ENCODE measurements at places on chromosomes 1 and 21.

DNA sequence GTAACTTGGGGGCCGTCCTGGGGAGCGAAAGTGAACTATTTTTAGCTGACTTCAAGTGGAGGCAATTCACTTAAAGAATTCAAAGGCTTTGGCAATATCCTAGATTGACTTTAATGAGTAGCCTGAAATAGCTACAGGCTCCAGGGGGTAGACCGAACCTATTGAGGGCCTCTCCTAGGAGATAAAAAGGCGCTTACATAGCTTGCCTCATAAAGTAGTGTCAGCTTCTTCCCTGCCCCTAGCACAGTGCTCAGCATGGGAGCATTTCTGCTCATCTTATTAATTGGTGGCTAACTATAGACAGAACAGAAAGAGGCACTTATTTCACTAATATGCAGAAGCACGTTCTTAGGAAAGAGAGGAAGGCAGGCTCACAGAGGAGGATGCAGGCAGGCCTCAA is 12.3 kb upstream of the CTNNBIP1 start:
- DNase-seq, result no peak

GRCh38 chr21:34808569-34809204 is 139.9 kb downstream of the CLIC6 start:
- no peak for DNase-seq

DNA sequence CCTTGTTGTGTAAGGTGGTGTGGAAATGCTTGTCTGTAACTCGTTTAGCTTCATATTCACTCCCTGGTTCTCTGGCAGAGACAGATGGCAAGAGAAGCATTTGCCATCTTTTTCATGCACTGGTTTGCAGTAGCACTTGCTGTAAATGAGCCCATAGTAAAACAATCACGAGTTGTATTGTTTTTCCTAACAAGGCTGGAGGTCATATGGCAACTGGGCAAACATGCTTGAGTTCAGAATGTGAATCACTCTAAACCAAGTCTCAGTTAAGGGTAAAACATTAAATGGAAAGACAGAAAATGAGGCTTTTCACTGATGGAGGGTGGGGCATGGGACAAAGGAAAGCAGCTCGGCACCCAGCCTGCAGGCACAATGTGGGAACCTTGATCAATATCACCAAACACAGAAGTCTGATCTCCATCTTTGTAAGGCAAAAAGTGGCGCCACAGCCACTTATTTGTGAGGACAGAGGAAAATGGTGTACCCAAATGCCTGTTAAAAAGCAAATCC is 26.5 kb upstream of the LPAR3 start:
- no peak for DNase-seq

DNA sequence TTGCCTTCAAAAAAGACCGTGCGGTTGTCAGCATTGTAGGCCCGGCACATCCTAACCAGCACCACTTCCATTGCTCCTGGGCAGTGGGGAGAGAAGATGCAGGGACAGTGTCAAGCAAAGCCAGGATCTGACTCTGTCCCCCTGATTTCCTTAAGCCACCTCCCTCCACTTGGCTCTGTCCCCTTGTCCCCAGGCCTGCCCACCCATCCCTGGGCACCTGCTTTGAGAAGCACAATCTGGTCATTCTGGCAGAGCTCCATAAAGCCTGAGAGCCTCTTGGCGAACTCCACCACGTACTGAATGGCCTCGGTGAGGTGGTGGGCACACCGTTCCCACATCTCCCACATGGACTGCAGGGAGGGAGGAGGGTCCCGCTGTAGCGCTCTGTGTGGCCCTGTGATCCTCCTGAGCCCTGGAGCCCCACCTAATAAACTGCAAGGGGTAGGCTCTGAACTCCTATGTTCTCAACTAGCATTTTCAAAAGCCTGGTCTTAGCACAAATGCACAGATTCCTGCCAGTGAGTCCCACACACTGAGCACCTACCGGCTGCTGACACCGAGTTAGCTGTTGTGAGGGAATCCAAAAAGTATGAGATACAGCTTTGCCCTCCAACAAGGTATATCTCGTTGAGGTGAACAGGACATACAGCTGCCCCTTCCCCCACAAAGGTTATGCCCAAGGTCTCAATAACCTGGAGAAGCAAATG is 8.2 kb upstream of the LINGO4 start:
- DNase-seq, result no peak

DNA sequence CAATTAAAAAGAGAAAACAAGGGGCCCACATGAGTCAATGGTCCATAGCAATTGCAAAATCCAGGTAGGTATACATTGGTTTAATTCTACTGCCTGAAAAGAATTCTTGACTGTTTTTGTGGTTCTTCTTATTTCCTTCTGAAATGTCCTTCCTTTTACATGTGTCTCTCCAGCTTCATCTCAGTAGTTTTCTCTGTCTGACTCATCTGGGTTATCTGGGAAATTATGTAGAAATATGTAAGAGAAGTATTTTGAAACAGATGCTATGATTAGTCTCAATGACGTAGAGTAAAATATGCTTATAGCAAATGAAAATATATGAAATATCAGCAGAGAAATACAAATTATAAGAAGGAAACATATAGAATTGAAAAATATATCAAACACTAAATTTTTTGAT is 953.2 kb downstream of the BRINP3 start:
- no peak for DNase-seq

DNA sequence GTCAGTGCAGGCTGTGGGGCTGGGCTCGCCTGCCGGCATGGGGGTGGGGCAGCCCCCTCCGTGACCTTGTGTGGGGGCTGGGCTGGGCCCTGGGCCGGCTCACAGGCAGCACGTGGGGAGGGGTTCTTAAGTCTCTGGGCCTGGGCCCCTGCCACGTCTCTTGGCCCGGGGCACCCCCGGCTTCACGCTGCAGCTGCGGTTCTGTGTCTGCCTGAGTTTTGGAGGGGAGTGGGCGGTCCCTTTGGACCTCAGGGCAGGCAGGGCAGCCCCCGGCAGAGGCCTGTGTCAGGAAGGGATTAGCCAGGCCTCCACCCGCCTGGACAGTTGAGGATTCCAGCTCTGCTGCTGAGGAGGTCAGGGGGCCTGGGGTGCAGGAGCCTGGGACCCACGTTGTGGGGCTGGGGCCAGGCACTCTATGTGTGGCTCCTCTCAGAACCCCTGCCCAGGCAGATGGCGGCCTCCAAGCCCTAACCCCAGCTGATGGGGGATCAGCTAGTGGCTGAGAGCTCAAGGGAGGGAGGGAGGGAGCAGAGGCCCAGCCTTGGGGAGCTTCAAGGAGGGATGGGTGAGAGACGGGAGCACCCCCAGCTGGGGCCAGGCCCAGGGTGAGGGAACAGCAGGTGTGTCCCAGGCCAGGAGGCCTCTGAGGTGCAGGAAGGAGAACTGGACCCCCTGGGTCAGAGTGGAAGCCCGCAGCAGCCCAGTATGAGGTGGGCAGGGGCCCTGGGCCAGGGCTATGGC is 1.8 kb upstream of the PLCH2 start:
- DNase-seq, result no peak

DNA sequence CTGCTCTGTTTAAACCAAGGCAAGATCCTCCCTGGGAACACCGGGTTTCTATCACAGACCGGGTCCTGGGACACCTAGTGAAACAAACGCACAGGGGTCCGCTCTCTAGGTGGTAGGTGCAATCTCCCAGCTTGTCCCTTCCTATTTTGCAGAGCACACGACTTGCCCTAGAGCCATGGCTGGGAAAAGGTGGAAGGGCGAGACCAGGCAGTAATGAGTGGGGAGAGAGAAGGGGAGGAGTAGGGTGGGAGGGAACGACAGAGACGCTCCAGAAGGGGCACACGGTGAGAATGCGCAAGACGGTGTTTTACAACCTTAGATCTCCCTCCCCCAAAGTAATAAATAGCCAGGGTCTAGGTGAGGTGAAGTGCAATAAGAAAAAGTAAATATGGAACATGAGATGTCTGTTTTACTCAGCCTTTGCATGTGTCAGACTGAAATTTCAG is 9.3 kb upstream of the ARHGAP29 start:
- DNase-seq, result no peak

GRCh38 chr21:27796106-27796505 is 829.2 kb upstream of the ADAMTS5 start:
- DNase-seq, result no peak

DNA sequence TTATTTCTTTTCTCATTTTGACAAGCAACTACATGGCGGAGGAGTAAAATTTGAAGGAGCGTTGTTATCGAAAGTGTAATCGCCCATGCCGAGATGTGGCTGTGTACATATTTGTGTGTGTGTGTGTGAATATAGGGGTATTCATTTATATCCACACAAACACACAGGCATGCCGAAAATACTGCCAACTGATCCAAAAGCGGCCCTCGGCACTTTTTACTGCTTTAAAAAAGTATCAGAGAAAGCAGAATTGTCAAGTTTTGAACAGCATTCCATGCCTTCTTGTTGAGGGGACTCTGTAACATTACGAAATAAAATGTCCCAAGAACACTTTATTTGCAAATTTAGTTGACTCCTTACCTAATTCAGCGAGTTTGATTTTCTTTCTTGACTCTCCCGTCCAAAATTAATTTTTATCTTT is 1.1 kb downstream of the PBX1 start:
- DNase-seq, result no peak

GRCh38 chr1:109133815-109134214 is 19.9 kb downstream of the ELAPOR1 start:
- no peak for DNase-seq

DNA sequence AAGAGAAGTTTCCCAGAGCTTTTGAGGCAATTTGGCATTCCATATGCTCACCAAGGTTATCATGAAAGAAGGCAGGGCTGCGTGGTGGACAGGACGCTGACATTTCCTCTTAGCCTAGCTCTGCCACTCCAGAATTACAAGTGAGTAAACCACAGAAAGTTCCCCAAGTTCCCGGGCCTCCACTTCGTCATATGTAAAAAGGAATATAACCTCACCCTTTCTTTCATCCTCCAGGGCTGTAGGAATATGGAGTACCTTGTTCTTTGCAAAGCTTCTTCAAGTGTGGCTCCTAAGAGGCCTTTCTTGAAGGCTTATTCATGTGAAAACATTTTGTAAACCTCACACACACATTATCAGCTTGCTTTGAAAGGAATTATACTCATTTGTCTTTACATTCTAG is 210.2 kb downstream of the GREM2 start:
- DNase-seq, result no peak

GRCh38 chr1:36643371-36644270 is 160.9 kb upstream of the CSF3R start:
- DNase-seq, result no peak

DNA sequence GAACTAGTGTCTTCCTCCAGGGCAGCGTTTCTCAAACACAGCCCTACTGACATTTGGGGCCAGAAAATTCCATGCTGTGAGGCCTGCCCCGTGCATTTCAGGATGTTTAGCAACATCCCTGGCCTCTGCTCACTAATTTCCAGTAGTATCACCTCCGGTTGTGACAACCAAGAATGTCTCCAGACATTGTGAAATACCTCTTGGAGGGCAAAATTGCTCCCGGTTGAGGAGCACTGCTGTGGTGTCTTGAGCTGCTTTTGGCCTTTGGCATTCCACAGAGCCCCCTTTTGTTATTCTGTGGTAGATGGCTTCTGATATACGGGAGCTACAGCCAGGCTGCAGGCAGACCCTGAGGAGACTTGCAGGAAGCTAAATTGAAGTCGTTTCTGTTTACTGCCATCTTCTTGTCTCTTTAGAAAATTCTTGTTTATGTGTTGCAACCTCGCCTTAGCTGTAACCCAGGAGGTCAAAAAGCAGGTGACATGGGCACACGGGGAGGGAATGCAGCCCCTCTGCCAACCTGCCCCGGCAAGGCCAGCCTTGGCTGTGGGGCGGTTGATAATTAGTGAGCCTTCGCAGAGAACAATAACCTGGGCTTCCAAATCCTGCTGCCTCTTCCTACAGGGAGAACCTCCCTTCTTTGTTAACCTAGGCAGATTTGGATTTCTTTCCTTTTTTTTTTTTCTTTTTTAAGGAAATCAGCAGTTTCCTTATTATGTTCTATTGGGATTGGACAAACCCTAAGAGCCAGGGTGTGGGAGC is 74.7 kb upstream of the AKT3 start:
- DNase-seq, result no peak

- no peak for DNase-seq
Measured at GRCh38 chr1:199041173-199041914, 402.5 kb downstream of the PTPRC start.

- no peak for DNase-seq
Measured at GRCh38 chr1:114099268-114099667, 54.4 kb downstream of the SYT6 start.

DNA sequence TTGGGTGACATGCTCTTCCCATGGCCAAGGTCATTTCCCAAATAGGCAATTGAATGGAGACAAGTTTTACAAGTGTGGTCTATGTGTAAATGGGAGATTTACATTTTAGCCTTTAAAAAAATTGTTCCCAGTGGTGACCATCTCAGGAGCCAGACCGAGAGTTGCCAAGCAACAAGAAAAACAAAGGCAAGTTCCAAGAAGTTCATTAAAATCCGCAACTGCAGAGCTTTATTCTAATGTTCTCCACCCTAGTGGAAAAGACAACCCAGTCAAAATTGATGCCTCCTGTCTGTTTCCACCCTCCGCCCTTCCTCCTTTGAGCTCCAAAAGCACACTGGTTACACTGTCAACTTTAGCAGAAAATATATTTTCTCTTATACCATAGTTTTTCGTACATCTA is 33.2 kb upstream of the CD55 start:
- DNase-seq, result no peak

- no peak for DNase-seq
Measured at GRCh38 chr1:198529414-198529813, 11.1 kb downstream of the ATP6V1G3 start.

GRCh38 chr1:93579891-93580290 is 101.7 kb downstream of the BCAR3 start:
- DNase-seq, result no peak

DNA sequence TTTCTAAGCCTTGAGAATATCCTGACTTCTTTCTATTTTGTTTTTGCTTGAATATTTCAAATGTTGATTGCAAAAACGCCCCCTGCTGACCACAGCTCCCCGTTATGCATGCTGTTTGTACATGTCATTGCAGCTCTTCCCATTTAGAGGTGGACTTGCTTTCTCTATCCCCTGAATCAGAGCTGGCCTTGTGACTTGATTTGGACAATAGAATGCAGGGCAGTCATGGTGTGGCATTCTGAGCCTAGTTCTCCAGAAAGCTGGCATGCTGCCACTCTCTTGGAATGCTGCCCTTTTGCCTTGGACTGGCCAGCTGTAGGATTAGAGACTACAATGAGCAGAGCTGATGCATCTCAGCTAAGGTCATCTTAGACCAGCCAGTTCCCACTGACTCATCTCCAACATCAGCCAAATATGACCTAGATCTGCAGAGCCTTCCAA is 1561.5 kb downstream of the MRPL39 start:
- no peak for DNase-seq

Measured in stimulated activated CD4-positive, alpha-beta T cell treated with anti-CD3 and anti-CD28 coated beads, Interleukin-1b, Interleukin-23, amount 100 ng/mL, for 1 hour (primary cell).